Activated effector memory CD4-positive, alpha-beta T cell treated with Interleukin-2 at 50 U/mL for 16 hours (primary cell): ENCODE measurements at places on chromosomes 12 and 14.

DNA sequence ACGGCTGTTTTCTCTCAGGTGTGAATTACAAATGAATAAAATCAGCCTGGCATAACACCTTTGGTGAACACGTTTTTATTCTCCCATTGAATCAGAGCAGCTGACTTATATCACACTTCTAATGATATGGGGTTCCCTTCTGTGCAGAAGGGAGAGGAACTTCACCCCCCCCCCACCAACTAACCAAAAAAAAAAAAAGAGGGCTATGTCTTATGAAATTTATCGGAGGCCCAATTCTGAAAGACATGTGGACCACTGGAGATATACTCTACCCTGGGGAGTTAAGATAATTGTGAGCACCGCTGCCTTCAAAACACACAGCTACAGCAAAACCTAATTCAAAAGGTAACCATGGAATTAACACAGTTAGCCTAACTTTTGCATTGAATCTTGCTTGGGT lies 4.6 kb downstream of the BCL11B start:
- DNase-seq = no peak

- DNase-seq = no peak
Measured at GRCh38 chr12:105946493-105946901, 192.3 kb downstream of the NUAK1 start.

DNA sequence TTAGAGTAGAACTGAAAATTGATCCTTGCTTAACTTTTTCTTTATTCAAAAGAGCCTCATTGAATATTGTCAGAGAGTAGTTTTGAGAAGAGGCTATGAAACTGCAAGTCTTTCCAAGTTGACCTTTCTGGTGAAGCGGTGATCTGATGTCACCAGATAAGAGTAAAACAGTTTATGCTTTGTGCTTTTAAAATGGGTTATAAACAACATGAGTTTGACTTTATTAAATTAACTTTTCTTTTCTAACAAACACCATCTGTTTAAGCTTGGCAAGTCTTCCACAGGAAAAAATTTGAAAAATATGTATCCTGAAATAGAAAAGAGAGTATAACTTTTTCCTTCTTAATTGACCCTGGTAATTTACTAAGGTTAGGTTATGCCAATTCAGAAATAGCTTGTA lies 408.7 kb upstream of the NOVA1 start:
- DNase-seq = no peak

GRCh38 chr12:113088971-113089756 lies 32.6 kb downstream of the DTX1 start:
- DNase-seq = peak; percentile 49

DNA sequence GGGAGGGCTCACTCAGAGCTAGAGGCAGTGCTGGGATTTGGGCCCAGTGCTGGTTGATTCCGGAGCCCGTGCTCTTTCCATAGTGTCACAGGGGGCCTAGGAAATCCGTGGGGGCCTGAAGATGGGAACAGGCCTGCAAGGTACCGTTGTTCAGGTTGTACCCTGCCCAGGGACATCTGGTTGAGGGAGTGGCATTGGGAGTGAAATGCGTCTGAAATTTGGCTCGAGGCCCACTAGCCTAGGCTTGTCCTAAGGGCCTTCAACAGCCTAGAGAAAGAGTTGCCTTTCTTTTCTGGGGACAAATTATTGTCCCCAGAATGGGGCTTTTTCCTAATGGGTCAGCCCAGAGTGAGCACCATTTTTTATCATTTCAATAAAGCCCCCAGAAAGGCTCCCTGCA lies 26.4 kb upstream of the FAM222A start:
- DNase-seq = no peak

DNA sequence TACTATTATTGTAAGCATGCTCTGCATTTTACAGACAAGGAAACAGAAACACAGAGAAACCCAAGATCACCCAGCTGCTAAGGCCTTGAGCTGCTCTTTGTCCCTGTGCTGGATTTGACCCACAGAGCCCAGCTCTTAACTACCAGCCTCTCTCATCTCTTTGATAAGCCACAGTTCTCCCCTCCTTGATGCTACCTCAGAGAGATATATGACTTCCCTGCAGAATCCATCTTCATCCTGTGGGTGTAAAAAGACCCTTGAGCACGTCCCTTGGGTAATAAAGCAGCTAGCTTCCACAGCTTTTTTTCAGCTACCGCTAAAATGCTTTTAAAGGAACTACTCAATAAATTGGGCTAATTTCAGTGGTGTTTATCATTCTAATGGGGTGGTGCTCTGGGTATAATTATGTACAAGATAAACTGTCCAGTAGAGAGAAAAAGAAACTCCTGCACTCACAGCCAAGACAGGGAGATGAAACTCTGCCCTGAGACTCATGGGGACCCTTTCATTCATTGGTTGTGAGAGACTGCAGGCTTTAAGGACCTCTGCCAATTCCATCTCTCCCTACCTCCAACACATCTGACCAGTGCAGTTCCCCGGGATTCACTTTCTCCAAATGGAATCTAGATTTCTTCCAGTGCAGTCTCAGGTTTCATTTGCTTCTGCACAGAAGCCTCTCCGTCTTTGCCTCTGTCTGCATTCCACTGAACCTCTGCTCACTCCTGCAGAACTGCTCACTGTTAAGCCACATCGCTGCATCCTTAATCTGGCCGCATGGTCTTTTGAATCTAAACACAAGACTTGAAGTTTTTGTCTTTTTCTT lies 24.7 kb upstream of the NTF3 start:
- DNase-seq = no peak

- no peak for DNase-seq
Measured at GRCh38 chr12:127296591-127296990, 970.4 kb upstream of the TMEM132C start.

DNA sequence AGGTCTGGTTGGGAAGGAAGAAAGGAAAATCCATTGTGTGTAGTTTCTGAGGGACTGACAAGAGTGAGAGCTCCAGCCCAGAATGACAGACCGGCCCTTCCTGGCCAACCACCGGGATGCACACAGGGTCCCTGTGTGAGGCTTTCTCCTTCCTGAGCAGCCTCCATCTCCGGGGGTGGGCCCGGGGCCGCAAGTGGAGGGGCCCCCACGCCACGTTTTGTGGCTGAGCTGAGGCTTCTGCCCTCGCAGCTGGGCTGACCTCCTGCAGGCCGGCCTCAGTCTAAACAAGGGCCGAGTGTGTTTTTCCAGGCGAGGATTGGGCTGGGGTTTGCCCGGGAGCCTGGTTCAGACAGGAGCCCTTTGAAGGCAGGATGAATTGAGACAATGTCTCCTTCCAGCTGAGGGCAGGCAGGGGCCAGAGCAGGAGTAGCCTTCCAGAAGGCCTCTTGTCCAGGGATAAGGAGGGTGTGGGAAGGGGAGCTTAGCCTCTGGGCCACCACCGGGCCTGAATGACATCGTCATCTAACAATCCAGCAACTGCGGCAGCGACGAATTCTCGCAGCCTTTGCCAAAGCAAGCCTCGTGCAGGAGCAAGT lies 96.5 kb upstream of the NCOR2 start:
- no peak for DNase-seq

- DNase-seq = no peak
Measured at GRCh38 chr12:31687101-31687527, 27.6 kb downstream of the ETFBKMT start.
